ENCODE measurements at places on chromosomes 16 and 17. TPM values are rescaled to one million over a fixed set of nuclear protein-coding genes. Genes with fewer than 3 reads are reported as not detected.

- DNase-seq = no peak
Observed at GRCh38 chr16:12557786-12558185, 245.9 kb downstream of the CPPED1 start.

DNA sequence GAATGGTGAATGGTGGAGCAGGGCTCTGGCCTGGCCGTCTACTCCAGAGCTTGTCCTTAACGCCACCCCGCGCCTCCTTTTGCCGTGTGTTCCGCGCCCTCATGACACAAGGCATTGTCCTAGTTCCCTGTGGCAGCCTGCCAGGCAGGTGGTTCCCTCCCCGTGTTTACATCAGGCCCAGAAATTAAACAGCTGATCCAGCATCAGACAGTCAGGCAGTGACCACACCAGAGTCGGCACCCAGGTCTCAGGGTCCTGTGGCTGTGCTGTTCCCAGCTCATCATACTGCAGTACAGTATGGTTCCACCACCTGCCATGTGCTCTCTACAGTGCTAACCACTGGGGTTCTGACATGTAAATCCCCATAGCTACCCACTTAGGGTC is 119.7 kb downstream of the RAB11FIP4 start:
- DNase-seq = no peak

DNA sequence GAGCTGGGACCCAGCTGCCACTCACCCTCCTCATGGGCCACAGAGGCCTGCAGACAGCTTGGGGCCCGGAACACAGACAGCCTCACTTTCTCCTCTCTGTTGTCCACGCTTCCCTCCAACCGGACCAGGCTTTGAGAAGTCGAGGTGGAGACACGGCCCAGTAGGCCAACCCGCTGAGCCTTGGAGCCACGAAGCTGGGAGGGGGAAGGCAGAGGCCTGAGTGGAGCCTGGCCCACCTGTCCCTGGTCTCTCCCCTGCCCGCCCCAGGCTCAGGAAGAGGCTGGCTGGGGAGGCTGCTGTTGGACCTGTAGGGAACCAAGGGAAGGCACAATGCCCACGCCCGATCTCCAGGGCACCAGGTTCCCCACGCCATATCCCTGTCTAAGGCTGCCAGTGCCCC is 48.1 kb downstream of the RMI2 start:
- no peak for DNase-seq

GRCh38 chr17:40514013-40514875 is 12.8 kb upstream of the TNS4 start:
- DNase-seq = no peak

Gene KRT28
- not detected for polyA plus RNA-seq

Gene EPN3
- 0.06 TPM for polyA plus RNA-seq
